Epithelial cell of proximal tubule (primary cell): ENCODE measurements at places on chromosomes 7 and 10. TPM values are rescaled to one million over a fixed set of nuclear protein-coding genes. Genes with fewer than 3 reads are reported as not detected.

DNA sequence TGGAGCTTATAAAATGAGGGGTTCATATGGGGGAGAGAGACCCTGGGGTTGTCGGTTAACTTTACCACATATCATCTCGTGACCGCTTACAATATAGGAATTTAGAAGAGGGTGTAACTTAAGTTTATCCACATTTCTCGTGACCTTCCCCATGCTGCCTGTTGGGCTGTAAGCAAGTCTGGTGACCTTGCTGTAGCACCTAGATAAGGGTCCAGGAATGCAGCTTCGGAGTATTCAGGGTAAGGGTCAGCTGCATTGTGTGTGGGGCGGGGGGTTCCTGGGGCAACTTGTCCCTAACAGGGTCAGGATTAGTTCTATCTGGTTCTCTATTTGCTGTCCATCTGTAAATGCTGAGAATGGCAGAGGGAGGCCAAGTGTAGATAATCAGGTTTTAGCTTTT lies 1.3 kb upstream of the CHST3 start:
- DNase-seq, result no peak

- no peak for DNase-seq
Measured at GRCh38 chr10:1230592-1231275, 174.5 kb downstream of the WDR37 start.

DNA sequence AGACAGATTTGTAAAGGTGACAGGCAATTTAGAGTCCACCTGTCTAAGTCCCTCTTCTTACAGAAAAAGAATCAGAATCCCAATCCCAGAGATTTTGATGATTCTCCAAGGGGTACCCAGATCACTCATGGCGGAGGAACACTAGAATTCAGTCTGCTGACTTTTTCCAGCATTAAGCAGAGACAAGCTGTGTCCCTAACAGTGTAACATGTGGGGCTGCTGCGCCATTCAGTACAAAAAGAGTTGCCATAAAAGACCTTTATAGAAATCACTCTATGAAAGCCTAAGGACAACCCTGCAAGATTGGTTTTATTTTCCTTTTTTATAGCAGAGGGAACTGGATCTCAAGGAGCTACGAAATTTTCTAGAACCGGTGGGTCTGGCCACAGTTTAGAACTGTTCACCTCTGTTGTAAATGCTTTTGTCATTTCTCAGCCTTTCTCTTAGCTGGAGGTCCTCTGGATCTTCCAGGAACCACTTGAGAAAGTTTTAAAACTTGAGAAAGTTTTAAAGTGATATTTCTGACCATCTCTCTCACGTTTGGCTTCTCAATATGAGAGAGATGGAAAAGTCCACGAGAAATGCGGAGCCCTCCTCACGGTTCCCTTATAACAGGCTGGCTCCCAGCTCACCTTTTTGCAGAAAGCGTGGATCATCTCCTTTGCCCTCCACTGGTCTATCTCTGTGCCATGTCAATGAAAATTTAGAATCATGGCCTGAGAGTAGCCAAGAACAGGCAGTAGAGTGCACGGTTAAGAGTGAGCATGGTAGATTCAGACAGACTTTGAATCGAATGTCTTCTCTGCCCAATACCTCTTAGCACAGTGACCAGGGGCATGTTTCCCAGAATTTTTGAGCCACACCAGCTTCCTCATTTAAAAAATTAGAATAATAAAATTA lies 826 bp downstream of the GIMAP7 start:
- no peak for DNase-seq

GRCh38 chr7:99579956-99580777 lies 17.9 kb upstream of the TMEM225B start:
- DNase-seq, result no peak

DNA sequence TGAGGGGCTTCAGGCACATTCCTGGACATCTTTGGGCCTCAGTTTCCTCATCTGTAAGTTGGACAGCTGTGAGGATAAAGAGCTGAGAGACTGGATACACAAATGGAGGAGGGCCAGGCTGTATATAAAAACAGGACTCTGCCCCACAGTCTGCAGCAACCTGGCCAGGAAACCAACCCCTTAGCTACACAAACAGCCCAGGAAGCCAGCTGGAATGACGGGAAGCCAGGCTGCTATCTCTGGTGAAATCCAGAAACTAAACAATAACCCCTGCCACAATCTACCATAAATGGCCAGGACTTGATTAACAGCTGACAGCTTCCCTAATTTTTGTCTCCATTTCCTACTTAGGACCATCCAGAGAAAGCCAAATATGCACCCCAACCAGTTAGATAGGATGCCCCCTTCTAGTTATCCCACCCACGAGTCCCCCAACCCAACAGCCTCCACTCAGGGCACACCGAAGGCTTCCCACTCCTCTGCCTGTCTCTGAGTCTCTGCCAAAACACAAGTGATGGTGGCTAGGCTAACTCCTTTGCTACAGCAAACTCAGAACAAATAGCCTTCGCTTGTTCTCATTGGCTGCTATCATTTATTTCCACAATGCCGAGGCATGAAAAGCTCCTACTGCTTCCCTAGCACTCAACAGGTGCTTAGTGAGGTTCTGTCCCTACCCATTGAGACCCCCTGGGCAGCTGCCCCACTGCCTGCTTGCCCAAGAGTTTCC lies 110.0 kb upstream of the TCF7L2 start:
- no peak for DNase-seq

- peak; percentile 66 for DNase-seq
Measured at GRCh38 chr7:139842401-139843210, 13.5 kb downstream of the TBXAS1 start.

- DNase-seq, result no peak
Measured at GRCh38 chr10:35728341-35728740, 86.2 kb upstream of the FZD8 start.

DNA sequence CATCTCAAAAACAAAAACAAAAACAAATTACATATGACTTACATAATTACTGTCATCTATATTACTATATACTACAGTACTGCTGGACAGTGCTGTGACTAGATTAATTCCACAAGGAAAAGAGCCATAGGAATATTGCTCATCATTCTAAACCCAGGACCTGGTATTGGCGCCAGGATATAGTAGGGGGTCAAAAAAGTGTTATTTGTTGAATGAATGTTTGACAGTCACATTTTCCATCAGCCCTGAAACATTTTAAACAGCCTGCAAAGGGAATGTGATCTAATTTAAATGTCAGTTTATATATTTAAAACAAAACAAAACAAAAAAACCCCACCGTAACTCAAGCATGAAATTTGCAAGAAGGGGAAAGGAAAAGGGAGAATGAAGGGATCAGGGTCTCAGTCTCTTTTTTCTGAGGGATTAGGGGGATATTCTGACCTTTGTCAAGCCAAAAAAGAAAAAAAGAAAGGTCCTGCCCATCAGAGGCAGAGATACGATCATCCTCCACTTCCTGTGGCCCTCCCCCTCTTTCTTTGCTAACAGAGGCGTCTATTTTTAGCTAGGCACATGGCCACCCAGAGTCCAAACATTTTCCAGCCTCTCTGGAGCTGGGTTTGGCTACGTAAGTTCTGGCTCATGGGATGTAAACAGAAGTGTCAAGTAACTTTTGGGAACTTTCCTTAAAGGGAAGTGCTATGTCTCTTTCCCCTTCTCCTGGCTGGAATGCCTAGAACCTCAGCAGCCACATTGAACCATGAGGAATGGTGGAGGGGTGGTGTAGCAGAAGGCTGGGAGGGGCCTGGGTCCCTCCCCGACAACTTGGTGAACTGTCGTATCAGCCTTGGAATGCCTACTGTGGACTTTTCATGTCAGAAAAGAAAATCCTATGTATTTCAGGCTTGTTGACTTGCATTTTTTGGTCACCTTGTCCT lies 44.6 kb upstream of the DLG5 start:
- no peak for DNase-seq

DNA sequence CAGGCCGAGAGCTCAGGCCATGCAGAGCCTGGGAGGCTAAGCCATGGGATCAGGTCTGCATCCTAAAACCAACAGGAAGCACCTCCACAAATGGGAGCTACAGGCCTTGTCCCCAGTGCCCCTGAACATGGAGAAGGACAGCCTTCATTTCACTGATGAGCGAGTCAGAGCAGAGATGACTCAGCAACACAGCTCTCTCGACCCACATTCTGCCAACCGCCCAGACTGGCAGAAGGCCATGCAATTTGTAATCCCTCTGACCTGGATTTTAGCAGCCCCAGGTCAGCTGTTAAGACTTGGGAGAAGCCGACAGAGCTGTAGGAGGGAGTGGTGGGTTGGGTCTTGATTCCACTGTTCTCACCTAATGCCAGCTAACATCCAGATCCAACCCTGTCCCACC lies 25.5 kb downstream of the VOPP1 start:
- peak; percentile 81 for DNase-seq

- DNase-seq, result no peak
Measured at GRCh38 chr10:114713525-114714090, 55.5 kb upstream of the ABLIM1 start.

- DNase-seq, result no peak
Measured at GRCh38 chr10:35641676-35642034, 441 bp downstream of the FZD8 start.

- DNase-seq, result no peak
Measured at GRCh38 chr7:19060761-19061259, 56.6 kb downstream of the TWIST1 start.

DNA sequence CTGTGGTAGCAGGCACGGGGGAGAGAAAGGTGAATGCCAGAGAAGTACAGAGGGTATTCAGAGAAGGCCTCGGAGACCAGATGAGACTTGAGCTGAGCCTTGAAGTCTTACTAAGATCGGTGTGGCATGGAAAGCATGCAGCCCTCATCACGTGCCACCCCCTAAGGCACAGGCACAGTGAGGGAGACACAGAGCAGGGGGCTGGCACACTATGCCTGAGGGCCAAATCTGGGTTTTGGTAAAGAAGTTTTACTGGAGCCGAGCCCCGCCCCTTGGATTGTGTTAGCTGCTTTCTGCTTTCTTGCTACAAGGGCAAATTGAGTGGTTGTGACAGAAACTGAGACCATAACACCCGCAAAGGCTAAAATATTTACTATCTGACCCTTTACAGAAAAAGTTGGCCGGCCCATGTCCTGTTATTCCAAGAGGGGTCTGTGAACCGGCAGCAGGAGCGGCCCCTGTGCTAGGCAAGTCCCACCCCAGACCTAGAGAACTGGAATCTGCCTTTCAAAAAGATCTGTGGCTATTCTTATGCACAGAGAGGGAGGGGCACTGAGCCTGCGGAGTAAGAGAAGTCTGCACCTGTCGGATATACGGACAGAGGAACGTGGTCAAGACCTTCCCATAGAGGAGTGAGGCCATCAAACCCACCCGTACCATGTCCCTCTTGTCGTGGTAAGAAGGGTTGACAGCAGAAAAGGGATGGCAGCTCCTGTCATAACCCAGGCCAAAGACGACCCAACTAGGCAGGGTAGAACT lies 109.3 kb upstream of the RHEB start:
- no peak for DNase-seq

GRCh38 chr10:50511492-50512213 lies 112.1 kb downstream of the SGMS1 start:
- no peak for DNase-seq

DNA sequence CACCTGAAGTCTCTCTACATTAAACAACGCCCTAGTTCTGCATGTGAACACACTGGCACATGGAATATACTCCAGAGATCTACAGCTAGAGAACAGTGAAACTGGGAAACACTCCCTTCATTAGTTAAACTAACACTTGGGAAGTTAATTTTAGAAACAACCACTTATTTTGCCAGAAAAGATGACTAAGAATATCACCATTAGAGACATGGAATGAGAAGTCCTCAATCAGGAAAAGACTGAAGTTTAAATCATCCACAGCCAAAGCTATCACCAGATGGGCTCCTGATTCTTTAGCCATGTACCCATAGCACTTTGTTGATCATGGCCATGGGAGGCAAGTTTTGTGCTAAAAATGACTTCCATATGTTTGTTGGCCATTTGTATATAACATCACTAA lies 719.5 kb downstream of the KCNMA1 start:
- DNase-seq, result no peak

- DNase-seq, result no peak
Measured at GRCh38 chr7:68604541-68604940, 993.7 kb upstream of the AUTS2 start.

GRCh38 chr7:156889089-156889488 lies 3.9 kb downstream of the LMBR1 start:
- no peak for DNase-seq

- no peak for DNase-seq
Measured at GRCh38 chr7:113304104-113304503, 185.8 kb upstream of the SMIM30 start.

GRCh38 chr7:8434290-8435002 lies 1.0 kb downstream of the NXPH1 start:
- no peak for DNase-seq

GRCh38 chr7:157857578-157858075 lies 520.8 kb downstream of the DNAJB6 start:
- DNase-seq, result no peak

DNA sequence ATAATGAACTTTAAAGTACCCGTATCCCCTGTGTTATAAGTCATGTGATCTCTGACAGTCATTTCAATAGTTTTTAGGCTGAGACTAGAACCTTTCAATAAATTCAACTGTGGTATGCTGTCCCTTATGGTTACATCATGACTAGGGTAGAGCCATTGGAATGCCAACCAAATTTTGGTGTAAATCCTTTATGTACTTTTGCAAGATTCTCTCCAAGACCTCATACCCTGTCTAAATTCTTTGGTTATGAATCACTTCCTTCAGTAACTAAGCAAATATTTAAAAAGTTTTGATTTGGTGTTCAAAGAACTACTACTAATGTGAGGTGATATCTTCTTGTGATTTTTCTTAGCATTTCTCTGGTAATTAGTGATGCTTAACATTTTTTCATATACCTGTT lies 20.8 kb upstream of the OR6B1 start:
- DNase-seq, result no peak

GRCh38 chr10:63819753-63820329 lies 298.6 kb downstream of the REEP3 start:
- no peak for DNase-seq

The MYL7 gene
- total RNA-seq, result not detected in 2 replicates

The NUTM2E gene
- 0.22 TPM in 1 of 2 replicates, not detected in the other for total RNA-seq

The NME8 gene
- total RNA-seq, result not detected in 2 replicates

The DYNC1I1 gene
- 0.06 and 0.14 TPM in 2 replicates for total RNA-seq

The SLC26A5 gene
- total RNA-seq, result not detected in 2 replicates

The PLEKHS1 gene
- not detected in 2 replicates for total RNA-seq

The SEMA3D gene
- total RNA-seq, result 0.35 and 0.94 TPM in 2 replicates

The HOXA10 gene
- total RNA-seq, result 36.7 and 51.7 TPM in 2 replicates

The ATP5MK gene
- total RNA-seq, result 325 and 562 TPM in 2 replicates

The SLC16A12 gene
- total RNA-seq, result 1.2 and 3.7 TPM in 2 replicates

The PPP1R3A gene
- not detected in 2 replicates for total RNA-seq

The PKD1L1 gene
- under 0.01 TPM in 1 of 2 replicates, not detected in the other for total RNA-seq

The KIAA1549 gene
- total RNA-seq, result 1.8 and 4.3 TPM in 2 replicates

The GRID2IP gene
- total RNA-seq, result not detected in 2 replicates
